ENCODE measurements at places on chromosomes 5 and 9.

- no peaks in the 10 kb centered on the region for H3K27me3 ChIP-seq
- no peak for DNase-seq
- no peak overlapping the region for H3K27ac ChIP-seq
- H3K4me1 ChIP-seq = no peaks in the 10 kb centered on the region
- no peaks in the 10 kb centered on the region for H3K36me3 ChIP-seq
- H3K4me3 ChIP-seq = no peak overlapping the region
Observed at GRCh38 chr5:108006791-108007190, 336.1 kb upstream of the EFNA5 start.

GRCh38 chr9:38518826-38519225, 94.6 kb upstream of the IGFBPL1 start:
- no peak overlapping the region for H3K27ac ChIP-seq
- H3K27me3 ChIP-seq = no peaks in the 10 kb centered on the region
- no peak for DNase-seq

- H3K27me3 ChIP-seq = no peaks in the 10 kb centered on the region
- no peaks in the 10 kb centered on the region for H3K4me1 ChIP-seq
- H3K36me3 ChIP-seq = peaks cover 3% of the 10 kb centered on the region
- no peak for DNase-seq
Observed at GRCh38 chr9:93295456-93296076, 111.6 kb downstream of the WNK2 start.

GRCh38 chr9:75130621-75131230, 42.4 kb downstream of the OSTF1 start:
- no peaks in the 10 kb centered on the region for H3K27me3 ChIP-seq
- H3K36me3 ChIP-seq = no peaks in the 10 kb centered on the region

DNA sequence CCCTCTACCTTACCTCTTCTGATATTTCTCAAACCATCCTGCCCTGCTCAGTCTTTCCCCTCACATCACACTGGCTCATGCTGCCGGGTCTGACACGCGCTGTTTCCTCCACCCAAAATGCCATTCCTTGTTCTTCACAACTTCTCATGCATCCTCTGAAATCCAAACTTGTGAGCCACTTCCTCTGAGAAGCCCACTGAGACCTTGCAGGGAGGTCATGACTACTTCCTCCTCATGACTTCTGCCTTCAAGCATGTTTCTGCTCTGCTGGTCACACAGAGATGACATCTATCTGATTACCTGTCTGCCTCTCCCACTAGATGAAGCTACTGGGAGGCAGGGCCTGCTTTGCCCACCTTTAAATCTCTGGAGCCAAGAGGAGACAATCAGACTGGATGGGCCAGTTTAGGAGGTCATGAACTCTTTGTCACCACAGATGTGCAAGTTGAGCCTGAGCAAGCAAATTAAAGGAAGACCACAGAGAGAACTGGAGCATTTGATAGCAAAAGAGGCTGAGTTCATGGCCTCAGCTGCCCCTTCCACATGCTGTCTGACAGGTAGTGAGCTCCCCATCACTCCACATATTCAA, 119.8 kb upstream of the TBC1D2 start:
- H3K27ac ChIP-seq = no peak overlapping the region
- no peak overlapping the region for H3K4me3 ChIP-seq
- no peak for DNase-seq
- no peaks in the 10 kb centered on the region for H3K4me1 ChIP-seq
- no peaks in the 10 kb centered on the region for H3K27me3 ChIP-seq

GRCh38 chr5:139878093-139878492, 82.5 kb downstream of the PSD2 start:
- H3K36me3 ChIP-seq = no peaks in the 10 kb centered on the region
- DNase-seq = no peak
- no peak overlapping the region for H3K4me3 ChIP-seq
- peaks cover 5% of the 10 kb centered on the region for H3K4me1 ChIP-seq
- no peak overlapping the region for H3K27ac ChIP-seq

DNA sequence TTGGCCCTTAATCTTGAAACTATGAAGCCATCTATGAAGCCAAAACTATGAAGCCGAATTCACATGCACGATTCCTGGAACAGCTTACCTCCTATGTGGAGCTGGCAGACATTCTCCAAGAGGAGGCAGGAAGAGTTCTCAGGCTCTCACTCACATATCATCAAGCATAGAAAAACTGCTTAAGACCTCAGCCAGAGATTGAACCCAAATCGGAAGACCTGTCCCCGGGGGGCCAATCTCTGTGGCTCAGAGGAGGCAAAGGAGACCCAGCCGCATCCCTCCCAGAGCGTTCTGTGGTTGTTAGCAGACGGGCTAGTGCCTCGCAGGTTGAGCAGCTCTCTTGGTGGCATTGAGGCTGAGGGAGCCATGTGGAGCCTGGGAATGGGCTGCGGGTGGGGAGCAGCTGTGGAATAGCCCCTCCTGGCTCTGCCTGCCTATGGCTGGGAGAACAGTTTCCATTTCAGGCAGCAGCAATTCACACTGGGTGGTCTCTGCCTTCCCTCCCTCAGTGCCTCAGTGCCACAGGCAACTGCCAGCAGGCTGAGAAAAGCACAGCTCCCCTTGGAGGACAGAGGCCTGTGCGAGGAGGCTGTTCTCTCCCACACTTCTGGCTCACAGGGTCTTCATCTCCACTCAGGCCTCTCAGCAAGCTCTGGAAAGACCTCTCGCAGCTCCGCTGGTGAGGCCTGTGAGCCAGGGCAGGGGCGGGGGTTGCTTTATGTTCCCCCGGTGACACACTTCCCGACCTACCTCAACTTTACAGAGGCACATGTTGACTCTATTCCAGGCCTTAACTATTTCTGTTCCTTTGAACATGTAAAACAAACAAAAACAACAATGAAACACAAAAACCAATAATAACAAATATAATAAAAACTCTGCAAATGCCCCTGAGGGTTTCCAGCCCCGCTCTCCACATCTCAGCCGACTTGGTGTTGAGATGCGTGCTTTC, 17.4 kb upstream of the TMEM174 start:
- no peak overlapping the region for H3K27ac ChIP-seq
- no peaks in the 10 kb centered on the region for H3K27me3 ChIP-seq
- H3K4me3 ChIP-seq = no peak overlapping the region
- no peak for DNase-seq
- H3K4me1 ChIP-seq = no peaks in the 10 kb centered on the region

DNA sequence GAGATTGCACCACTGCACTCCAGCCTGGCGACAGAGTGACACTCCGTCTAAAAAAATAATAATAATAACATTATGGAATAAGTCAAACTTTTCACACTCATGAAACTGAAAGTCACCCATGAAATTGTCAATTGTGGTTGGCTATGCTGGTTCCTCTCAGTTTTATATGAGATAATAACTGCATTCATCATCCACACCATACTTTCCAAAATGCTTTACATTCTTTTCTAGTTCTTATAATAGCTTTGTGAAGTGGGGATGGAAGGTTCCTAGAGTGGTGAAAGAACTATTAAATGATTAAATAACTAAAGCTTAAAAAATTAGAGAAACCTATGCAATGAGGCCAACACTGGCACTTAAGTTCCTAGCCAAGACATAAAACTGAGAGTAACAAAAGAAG, 12.6 kb upstream of the ASPN start:
- no peaks in the 10 kb centered on the region for H3K36me3 ChIP-seq
- H3K27me3 ChIP-seq = no peaks in the 10 kb centered on the region
- H3K4me3 ChIP-seq = no peak overlapping the region
- no peak overlapping the region for H3K27ac ChIP-seq
- DNase-seq = no peak
- no peaks in the 10 kb centered on the region for H3K4me1 ChIP-seq

- H3K36me3 ChIP-seq = no peaks in the 10 kb centered on the region
- H3K27ac ChIP-seq = no peak overlapping the region
- H3K4me3 ChIP-seq = no peak overlapping the region
- DNase-seq = no peak
Observed at GRCh38 chr5:167720259-167720658, 571.2 kb upstream of the WWC1 start.

DNA sequence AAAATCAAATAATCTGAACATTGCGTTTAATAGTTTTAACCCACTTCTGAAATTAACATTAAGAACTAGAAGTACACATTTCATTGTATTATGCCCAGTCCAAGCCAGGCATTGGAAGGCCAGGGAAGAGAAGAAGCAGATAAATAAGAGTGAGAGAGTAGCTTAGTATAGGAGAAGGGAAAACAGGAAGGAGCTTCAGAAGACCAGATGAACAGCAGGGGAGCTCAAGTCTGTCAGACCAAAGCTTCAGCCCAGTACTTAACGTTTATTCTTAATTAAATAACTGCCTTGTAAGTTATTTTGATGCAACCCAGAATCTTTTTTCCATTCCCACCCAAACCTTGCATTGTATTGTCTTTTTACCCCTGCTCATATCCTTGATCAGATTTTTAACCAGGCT, 11.5 kb upstream of the FAM120AOS start:
- no peak for DNase-seq
- peaks cover 16% of the 10 kb centered on the region for H3K4me1 ChIP-seq
- no peak overlapping the region for H3K4me3 ChIP-seq
- no peak overlapping the region for H3K27ac ChIP-seq
- no peaks in the 10 kb centered on the region for H3K36me3 ChIP-seq

GRCh38 chr5:100249884-100250269, 285.3 kb upstream of the FAM174A start:
- no peak for DNase-seq
- no peaks in the 10 kb centered on the region for H3K36me3 ChIP-seq
- H3K4me3 ChIP-seq = no peak overlapping the region
- H3K27me3 ChIP-seq = no peaks in the 10 kb centered on the region

DNA sequence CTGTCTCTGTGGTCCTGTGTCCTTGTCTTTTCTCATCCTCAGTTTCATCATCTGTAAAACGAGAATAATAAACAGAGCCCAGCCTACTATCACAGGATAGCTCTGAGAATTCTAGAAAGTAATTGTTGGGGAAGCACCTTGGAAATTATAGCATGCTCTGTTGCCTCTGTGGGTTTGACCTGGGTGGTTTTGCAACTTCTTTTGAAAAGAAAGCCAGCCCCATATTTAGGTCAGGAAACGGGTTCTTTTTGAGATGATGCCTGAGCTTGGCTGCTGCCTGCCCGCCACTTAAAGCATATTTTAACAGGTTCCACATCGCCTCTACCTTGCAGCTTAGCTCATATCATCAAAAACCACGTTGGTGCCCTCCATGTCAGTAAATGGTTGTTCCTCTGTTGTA, 111.1 kb downstream of the TLR4 start:
- DNase-seq = no peak
- no peak overlapping the region for H3K27ac ChIP-seq
- no peaks in the 10 kb centered on the region for H3K4me1 ChIP-seq
- H3K27me3 ChIP-seq = no peaks in the 10 kb centered on the region

DNA sequence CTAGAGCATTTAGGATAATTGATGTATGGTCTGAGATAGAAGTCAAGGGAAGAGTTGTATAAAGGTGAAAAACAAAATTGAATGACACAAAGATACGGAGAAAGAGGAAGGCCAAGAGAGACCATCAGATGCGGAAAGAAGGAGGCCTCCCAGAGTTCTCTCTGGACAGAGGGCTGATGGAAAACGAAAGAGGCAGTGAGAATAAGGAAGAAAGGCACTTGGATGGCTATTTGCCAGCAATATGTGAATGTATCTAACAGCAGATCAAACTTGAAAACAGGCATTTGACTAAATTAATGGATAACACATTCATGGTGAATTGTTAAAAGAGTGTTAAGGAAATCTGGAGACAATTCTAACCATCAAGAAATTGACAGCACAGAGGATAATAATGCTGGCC, 2.4 kb upstream of the DOCK8 start:
- H3K4me1 ChIP-seq = no peaks in the 10 kb centered on the region
- H3K4me3 ChIP-seq = no peak overlapping the region
- H3K36me3 ChIP-seq = no peaks in the 10 kb centered on the region
- peaks cover 3% of the 10 kb centered on the region for H3K27me3 ChIP-seq

- peaks cover 3% of the 10 kb centered on the region for H3K36me3 ChIP-seq
- no peak for DNase-seq
- H3K4me1 ChIP-seq = peaks cover 2% of the 10 kb centered on the region
- no peak within 1 kb of the TSS for H3K27ac ChIP-seq
- no peaks in the 10 kb centered on the region for H3K27me3 ChIP-seq
- H3K4me3 ChIP-seq = peak within 1 kb of the TSS; percentile 74
Observed at GRCh38 chr5:134176511-134177368, at the start of gene SKP1. Gene SKP1 (minus strand): TSS chr5:134176950. CDS start chr5:134174022, 2,928 bp downstream.

GRCh38 chr9:9749591-9749990, 863.2 kb downstream of the PTPRD start:
- no peak overlapping the region for H3K4me3 ChIP-seq
- H3K27ac ChIP-seq = no peak overlapping the region
- no peaks in the 10 kb centered on the region for H3K4me1 ChIP-seq
- no peaks in the 10 kb centered on the region for H3K27me3 ChIP-seq

DNA sequence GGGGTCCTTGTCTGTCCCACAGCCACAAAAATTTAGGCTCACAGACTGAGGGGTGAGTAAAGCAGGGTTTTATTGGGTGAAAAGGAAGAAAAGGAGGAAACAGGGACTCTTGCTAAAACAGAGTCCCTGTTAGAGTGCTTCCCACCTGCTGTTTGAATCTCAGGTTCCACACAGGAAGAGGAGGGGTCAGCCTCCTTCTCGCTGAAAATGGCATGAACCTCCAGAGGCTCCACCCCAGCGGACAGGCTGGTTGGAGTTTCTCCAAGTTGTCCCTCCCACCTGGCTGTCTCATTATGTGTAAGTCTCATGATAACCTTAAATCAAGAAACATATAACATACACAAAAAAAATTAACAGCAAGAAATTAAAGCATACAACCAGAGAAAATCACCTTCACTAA, 28.3 kb upstream of the UHRF2 start:
- DNase-seq = no peak
- no peak overlapping the region for H3K27ac ChIP-seq
- no peaks in the 10 kb centered on the region for H3K4me1 ChIP-seq

DNA sequence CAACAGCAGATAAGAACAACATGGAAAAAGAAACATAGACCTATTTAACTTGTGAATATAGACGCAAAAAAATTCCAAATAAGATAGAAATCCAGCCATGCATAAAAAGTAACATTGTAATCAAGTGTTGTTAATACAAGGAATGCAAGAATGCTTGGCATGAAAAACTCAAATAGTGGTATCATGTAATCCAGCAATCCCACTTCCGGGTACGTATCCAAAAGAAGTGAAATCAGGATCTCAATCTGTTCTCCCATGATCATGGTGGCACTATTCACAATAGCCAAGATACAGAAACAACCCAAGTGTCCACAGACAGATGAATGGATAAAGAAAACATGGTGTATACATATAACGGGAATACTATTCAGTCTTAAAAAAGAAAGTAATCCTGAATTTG, 437.4 kb downstream of the ARHGEF28 start:
- H3K27me3 ChIP-seq = no peaks in the 10 kb centered on the region
- no peaks in the 10 kb centered on the region for H3K4me1 ChIP-seq
- no peak overlapping the region for H3K4me3 ChIP-seq
- H3K36me3 ChIP-seq = no peaks in the 10 kb centered on the region

Data from iPS DF 6.9 (cell line).